ENCODE measurements at places on chromosomes 2 and 18. TPM values are rescaled to one million over a fixed set of nuclear protein-coding genes. Genes with fewer than 3 reads are reported as not detected.

GRCh38 chr2:235577404-235578330 is 83.8 kb downstream of the AGAP1 start:
- H3K27ac ChIP-seq, result no peak overlapping the region
- no peaks in the 10 kb centered on the region for H3K36me3 ChIP-seq
- H3K27me3 ChIP-seq, result no peaks in the 10 kb centered on the region
- peak; percentile 17 for DNase-seq
- no peak overlapping the region for H3K4me3 ChIP-seq

- peak overlapping the region; percentile 100 for H3K27ac ChIP-seq
- peak overlapping the region; percentile 32 for H3K4me3 ChIP-seq
- H3K27me3 ChIP-seq, result no peaks in the 10 kb centered on the region
- DNase-seq, result no peak
- H3K36me3 ChIP-seq, result no peaks in the 10 kb centered on the region
Observed at GRCh38 chr2:181904022-181904632, 12.6 kb downstream of the ITPRID2 start.

DNA sequence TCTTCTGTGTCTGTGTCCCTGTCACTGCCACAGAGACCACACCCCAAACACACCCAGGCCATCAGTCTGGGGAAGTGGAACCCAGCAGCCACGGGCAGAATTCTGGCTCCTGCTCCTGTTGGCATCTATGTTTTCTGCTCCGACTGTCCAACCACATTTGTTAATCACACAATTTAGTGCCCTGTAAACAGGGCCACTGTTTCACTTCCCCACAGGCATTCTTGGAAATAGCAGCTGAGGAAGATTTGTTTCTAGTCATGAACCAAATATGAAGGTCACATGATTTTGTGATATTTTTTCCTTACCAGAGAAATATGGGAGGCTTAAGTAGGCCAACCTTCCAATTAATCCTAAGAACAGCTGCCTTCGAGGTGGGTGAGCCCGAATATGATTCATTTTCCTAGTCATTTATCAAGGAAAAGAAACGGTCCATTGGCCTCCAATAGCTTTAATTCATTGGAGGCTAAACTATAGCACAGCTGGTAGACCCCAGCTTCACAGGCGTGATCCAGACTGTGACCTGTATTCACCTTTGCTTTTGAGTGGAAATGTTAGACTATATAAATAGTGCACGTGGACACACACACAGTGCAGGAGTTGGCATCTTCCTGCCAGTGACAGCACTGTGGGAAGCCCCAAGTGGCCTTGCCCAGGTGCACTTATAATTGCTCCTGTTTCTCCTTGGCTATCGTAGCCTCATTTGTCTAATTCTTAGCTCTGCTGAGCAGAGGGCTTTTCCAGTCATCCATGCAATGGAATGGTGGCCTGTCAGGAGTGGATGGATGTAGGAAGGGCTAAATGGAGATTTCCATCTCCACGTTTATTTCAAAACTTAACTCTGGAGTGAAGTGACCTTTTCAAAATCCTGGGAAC is 267.9 kb downstream of the LPIN1 start:
- no peak overlapping the region for H3K27ac ChIP-seq
- no peaks in the 10 kb centered on the region for H3K4me1 ChIP-seq

DNA sequence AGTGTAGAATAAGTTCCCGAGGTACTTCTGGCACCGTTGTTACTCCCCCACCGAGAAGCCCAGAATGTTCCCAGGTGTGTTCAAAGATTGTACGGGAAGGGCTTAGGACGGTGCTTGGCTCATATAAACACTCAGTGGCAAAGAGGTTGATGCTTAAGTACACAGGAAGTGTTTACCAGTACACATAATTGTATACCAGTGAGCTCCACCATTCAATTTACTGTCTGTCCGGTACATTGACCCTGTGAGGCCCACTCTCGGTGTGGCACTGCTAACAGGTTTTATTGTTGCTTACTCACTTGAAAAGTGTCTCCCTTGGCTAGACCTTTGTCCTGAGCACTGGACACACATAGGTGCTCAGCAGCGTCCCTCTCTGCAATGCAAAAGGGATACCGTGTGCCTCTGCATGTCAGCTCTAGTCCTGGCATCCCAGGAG is 191.0 kb downstream of the NEDD4L start:
- H3K27ac ChIP-seq, result no peak overlapping the region
- no peak overlapping the region for H3K4me3 ChIP-seq
- no peak for DNase-seq
- H3K4me1 ChIP-seq, result peaks cover 38% of the 10 kb centered on the region
- no peaks in the 10 kb centered on the region for H3K27me3 ChIP-seq
- H3K36me3 ChIP-seq, result peaks cover under 1% of the 10 kb centered on the region

GRCh38 chr18:59273759-59274532 is 692 bp upstream of the RAX start:
- no peaks in the 10 kb centered on the region for H3K36me3 ChIP-seq
- peaks cover 51% of the 10 kb centered on the region for H3K27me3 ChIP-seq
- no peak for DNase-seq

DNA sequence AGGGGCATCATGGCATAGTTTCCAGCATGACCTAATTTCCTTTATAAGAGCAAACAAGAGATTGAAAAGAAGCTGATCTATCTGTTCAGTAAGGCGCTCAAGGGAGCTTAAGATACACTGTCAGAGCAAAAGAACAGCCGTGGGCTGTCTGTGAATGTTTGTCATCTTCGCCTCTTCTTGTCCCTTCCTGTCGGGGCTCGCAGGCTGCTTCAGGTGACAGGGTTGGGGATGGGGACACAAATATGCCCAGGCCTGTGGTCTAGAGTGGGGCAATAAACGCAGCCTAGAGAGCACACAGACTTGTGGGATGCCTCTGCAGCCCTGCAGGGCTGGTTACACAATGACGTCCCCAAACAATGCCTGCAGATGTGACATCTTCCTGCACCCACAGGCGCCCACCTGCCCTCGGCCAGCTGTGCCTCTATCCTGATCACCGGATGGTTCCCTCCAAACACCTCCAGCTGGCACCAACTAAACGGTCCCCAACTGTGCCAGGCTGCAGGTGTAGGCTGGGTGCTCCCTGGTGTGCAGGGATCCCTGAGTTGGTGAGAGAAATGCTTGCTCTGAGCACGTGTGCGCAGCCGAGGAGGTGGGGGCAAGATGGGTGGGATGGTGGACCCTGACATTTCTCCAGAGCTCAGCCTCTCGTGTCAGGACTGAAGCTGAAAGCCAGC is 72.8 kb downstream of the EDAR start:
- no peaks in the 10 kb centered on the region for H3K27me3 ChIP-seq
- H3K4me3 ChIP-seq, result no peak overlapping the region
- H3K27ac ChIP-seq, result no peak overlapping the region
- no peaks in the 10 kb centered on the region for H3K36me3 ChIP-seq
- no peaks in the 10 kb centered on the region for H3K4me1 ChIP-seq

DNA sequence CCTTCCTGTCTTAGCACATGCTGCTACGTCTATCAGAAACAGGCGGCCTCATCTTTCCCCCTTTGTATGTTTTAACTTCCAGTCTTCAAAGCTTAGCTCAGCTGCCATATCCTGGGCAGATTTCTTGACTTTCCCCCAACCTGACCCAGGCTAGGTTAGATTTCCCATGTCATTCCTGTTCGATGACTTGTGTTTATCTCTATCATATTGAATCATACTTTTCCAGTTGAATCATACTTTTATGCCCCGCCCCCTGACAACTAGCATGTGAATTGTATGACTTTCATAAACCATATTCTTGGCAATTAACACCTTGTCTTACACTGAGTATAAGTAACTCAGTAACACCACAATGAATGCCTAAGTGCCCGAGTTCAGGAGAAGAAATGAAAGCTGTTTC is 128.3 kb downstream of the CYRIA start:
- H3K4me3 ChIP-seq, result no peak overlapping the region
- H3K4me1 ChIP-seq, result no peaks in the 10 kb centered on the region

DNA sequence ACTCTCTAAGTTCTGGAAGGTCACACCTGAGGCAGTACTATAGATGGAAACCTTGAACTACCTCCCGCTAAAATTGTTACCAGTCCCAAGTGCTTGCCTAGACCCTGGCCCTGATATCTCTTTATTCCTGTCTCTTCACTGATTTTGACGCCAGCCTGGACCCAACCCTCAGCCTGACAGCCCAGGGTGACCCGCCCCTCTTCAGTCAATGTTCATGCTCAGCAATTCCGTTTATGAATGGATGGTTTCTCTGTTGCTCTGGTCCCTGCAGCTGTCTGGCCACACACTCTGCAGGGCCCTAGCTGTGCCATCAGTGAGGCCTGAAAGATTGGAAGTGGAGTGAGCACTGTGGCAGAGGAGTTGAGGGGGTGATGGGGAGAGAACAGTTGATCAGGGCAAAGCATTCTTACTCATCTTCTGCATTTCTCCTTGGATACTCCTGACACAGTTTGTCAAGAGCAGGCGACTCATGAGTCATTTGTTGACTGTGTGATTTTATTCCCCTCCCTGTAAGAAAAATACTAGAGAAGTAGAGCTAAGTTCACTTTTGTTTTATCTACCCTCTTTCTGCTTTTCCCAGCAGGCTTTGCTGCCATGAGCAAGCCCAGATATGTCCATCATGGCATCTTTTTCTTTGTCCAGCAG is 46.0 kb downstream of the NPAS2 start:
- H3K36me3 ChIP-seq, result no peaks in the 10 kb centered on the region
- peaks cover 6% of the 10 kb centered on the region for H3K4me1 ChIP-seq
- no peak overlapping the region for H3K27ac ChIP-seq
- DNase-seq, result no peak
- no peak overlapping the region for H3K4me3 ChIP-seq
- H3K27me3 ChIP-seq, result no peaks in the 10 kb centered on the region

- H3K36me3 ChIP-seq, result no peaks in the 10 kb centered on the region
- H3K27ac ChIP-seq, result no peak overlapping the region
- no peaks in the 10 kb centered on the region for H3K27me3 ChIP-seq
- H3K4me1 ChIP-seq, result peaks cover 7% of the 10 kb centered on the region
- H3K4me3 ChIP-seq, result peak overlapping the region; percentile 12
Observed at GRCh38 chr18:26574958-26575864, 26.9 kb upstream of the KCTD1 start.

GRCh38 chr2:79638410-79638809 is 125.6 kb downstream of the CTNNA2 start:
- H3K27me3 ChIP-seq, result no peaks in the 10 kb centered on the region
- H3K27ac ChIP-seq, result no peak overlapping the region
- H3K36me3 ChIP-seq, result no peaks in the 10 kb centered on the region
- no peaks in the 10 kb centered on the region for H3K4me1 ChIP-seq
- DNase-seq, result no peak

DNA sequence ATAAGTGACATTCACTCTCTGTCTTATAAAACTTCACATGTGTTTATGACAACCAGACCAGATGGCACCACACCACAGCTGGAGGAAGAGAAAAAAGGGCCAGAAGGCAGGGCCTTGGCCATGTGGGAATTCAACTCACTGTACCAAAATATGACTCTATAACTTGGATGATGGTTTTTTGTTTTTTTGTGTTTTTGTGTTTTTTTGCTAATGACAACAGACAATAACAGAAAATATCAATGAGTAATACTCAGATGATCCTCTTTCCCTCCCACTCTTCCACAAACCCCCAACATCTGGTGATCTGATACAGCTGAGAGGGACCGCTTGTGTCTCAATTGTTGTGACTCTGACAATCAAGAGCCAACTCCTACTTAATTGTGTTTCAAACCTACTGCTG is 12.4 kb downstream of the NMI start:
- no peaks in the 10 kb centered on the region for H3K4me1 ChIP-seq
- no peak for DNase-seq
- no peaks in the 10 kb centered on the region for H3K36me3 ChIP-seq
- H3K27ac ChIP-seq, result no peak overlapping the region

- no peaks in the 10 kb centered on the region for H3K4me1 ChIP-seq
- H3K27me3 ChIP-seq, result no peaks in the 10 kb centered on the region
- H3K27ac ChIP-seq, result no peak overlapping the region
- no peak for DNase-seq
- no peaks in the 10 kb centered on the region for H3K36me3 ChIP-seq
- H3K4me3 ChIP-seq, result no peak overlapping the region
Observed at GRCh38 chr2:203691149-203691548, 15.3 kb upstream of the CD28 start.

DNA sequence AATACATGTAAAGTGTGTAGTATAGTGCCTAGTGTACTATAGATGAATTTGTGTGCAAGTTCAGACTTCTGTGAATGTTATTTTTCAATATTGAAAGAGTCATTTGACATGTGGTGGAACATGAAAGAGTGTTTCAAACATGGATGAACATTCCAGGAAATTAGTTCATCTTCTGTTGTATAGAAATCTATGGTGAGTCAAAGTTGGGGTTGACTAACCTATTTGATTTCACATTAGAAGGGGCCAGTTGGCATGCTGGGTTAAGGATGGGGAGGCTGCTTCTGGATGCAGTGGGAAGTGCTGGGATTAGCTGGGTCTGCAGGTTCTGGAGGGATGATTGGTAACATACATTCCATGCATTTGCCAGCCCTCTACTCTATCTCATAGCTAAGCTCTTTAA is 50.6 kb downstream of the LYPD6B start:
- H3K4me1 ChIP-seq, result no peaks in the 10 kb centered on the region
- H3K27me3 ChIP-seq, result no peaks in the 10 kb centered on the region
- H3K27ac ChIP-seq, result no peak overlapping the region

- H3K36me3 ChIP-seq, result no peaks in the 10 kb centered on the region
- H3K4me1 ChIP-seq, result no peaks in the 10 kb centered on the region
- H3K27me3 ChIP-seq, result no peaks in the 10 kb centered on the region
- no peak overlapping the region for H3K27ac ChIP-seq
- no peak for DNase-seq
- H3K4me3 ChIP-seq, result no peak overlapping the region
Observed at GRCh38 chr2:16466133-16466820, 199.4 kb downstream of the CYRIA start.

DNA sequence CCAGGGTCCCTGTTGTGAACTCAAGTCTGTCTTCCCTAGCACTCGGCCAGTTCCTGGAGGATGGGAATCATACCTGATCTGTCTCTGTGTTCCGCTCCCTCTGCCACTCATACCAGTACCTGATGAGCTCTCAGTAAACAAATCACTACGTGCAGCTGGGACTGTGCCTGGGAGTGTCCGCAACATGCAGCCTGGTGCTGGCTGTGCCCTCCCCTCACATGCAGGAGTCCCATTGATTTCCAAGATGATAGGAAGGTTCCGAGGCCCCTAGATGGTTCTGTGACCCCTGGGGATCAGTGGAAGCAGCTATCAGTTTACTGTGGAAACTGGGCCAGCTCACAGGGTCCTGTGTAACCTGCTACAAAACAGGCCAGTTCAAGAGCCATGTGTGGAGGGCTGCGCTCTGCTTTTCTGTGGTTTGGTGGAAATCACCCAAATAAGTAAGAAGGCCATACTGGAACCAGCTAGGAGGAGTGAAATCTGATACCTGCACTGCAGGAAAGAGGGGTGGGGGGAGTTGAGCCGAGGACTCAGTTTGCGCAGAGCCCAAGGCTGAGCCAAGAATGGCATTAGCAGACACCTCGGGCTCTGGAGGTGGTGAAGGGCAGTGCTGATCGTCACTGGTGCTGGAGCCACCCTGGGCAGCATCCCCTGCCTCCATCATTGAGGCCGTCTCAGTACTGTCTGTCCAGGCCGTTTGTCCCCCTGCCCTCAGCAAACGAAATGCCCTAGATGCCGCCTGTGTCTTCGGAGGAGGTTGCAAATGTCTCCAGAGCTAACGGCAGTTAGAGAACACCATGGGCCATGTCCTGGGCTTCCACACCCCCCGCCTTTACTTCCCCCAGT is 93.3 kb downstream of the KLHL29 start:
- no peaks in the 10 kb centered on the region for H3K36me3 ChIP-seq
- no peak overlapping the region for H3K27ac ChIP-seq
- H3K4me3 ChIP-seq, result no peak overlapping the region
- no peaks in the 10 kb centered on the region for H3K4me1 ChIP-seq
- DNase-seq, result no peak

Gene LRRTM4
- total RNA-seq, result not detected

Gene TNFAIP6
- 0.08 TPM for total RNA-seq

Gene AKAIN1
- total RNA-seq, result 0.55 TPM

Gene CCBE1
- total RNA-seq, result 0.79 TPM

Gene PLGLB2
- 0.87 TPM for total RNA-seq

Gene FEV
- 0.69 TPM for total RNA-seq

Gene MAPRE3
- 4.7 TPM for total RNA-seq

Gene KCNE4
- total RNA-seq, result 0.75 TPM

Gene CNTNAP5
- 0.43 TPM for total RNA-seq

Gene PDE6D
- total RNA-seq, result 11.9 TPM

Gene UNC80
- total RNA-seq, result 2.1 TPM
